ENCODE measurements at places on chromosomes 7 and 10.

GRCh38 chr10:87722716-87723115 lies 63.0 kb downstream of the PAPSS2 start:
- no peak for DNase-seq

- DNase-seq: peak; percentile 57
Observed at GRCh38 chr10:104045151-104046089, 40.3 kb downstream of the COL17A1 start.

DNA sequence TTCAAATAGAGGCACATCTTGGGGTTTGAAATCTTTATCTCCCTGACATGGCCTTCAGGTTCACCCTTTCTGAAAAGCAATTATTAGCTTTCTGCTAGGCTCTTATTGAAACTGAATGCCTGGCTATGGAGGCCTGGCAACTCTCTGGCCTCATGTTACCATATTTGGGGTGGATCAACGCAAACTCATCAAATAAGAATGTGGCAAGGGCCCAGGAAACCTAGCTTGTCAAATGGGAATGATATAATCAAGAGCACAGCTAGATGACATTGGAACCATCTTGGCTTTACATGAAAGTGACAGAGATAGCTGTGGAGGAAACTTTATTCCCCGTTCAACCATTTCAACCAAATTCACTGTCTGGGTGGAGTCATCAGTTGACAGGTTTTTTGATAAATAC lies 202.8 kb upstream of the SMIM30 start:
- no peak for DNase-seq

DNA sequence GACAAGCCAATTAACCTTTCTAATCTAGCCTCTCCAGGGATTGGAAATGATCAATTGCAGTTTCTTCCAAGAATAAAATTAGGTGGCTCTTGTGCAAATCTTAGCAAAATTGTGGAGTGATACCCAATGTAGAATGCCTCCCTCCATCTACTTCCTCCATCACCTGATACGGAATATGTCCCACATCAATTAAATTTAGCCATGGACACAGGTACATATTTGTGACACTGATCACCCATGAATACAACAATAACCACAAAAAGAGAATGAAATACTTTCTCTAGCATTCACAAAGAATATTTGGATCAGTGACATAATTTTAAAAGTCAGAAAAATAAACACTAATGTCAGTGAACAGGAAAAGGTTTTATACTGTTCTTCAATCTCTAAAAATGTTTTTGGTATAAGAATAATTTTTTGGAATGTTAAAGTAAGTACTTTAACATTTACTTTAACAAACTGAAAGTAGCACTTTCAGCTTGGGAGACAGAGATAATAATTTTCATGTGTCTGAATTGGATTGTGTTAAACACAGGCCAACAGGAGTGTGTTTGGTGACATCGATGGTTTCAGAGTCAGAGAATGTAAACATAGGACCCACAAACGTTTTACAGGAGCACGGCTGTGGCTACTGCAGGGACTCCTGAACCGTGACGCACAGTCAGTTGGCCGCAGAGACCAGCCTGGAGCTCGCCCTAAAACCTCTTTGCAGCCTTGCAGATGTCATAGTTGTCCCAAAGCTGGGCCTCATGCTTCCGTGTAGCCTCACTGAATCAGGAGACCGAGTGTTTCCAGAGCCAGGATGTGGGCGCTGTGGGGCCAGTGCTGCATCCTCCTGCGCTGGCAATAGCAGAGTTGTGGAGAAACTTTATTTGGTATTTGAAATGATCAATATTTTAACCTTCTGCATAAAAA lies 7.2 kb downstream of the RBM20 start:
- no peak for DNase-seq

GRCh38 chr10:131706476-131706875 lies 194.3 kb upstream of the PPP2R2D start:
- DNase-seq: no peak

DNA sequence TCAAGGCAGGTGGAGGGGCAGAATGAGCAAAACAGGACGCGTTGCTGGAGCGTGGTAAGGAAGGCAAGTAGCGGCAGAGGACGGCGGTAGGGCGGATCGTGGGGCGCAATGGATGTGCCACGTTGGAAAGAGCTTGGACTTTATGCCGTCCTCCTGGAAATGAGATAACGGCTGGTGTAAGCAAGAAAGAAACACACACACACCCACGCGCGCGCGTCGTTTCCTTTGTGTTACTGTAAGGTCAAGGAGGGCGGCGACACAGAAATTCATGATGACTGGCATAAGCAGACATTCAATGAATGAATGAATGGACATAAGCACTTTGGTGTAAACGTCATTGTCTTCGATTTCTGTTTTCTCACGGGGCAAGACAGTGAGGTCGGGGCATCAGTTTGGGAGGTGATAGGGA lies 683 bp upstream of the ENTPD7 start:
- DNase-seq: peak; percentile 29

DNA sequence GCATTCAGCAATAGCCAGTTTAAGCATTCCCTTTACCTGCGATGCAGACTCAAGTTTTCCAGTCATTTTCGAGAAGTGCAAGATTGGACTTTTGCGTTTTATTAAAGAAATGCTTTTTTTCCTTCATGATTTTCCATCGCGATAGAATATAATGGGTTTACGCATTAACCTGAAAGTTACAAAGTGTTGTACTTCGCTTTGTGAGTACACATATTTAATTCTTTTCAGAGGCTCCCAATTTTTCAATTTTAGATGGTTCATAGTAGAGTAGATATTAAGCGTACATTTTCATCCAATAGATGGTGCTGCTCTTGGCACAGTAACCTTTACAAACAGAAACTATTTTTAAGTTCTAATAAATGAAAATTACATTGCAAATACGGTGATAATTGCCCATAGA lies 1.3 kb downstream of the PTPRZ1 start:
- DNase-seq: no peak

GRCh38 chr7:155583636-155584035 lies 37.3 kb upstream of the CNPY1 start:
- no peak for DNase-seq

- DNase-seq: no peak
Observed at GRCh38 chr7:19097165-19098055, 20.0 kb downstream of the TWIST1 start.

- DNase-seq: no peak
Observed at GRCh38 chr10:115355162-115355760, 262.1 kb downstream of the ATRNL1 start.

DNA sequence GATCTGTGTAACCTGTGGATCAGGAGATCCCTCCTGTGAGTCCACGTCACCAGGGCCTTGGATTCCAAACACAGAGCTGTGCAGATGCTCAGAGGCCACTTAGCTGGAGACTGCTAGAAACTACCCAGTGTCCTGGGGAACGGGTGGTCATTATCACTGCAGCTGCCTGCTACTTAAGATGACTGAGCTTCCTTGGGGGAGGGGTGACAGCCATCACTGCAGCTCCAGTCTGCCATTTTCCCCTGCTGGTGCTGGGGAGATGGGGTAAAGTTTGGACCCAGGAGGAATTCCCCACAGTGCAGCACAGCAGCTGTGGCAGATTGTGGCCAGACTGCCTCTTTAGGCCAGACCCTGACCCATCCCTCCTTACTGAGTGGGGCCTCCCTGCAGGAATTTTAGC lies 78.8 kb upstream of the VOPP1 start:
- no peak for DNase-seq

DNA sequence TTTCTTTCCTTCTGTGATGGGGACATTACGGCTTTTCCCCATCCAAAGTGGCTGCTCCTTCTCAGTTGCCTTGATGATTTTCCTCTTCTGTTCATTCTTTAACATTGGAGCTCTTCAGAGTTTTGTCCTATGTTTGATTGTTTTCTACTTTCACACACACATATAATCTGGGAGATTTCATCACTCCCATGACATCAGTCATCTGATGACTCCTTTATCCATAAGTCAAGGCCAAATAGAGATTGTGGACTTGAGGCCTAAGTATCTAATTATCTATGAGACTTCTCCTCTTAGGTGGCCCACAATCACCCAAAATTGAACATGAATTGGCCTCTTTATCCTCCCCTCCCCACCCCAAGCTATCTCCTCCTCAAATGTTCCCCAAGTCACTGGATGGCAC lies 5.3 kb upstream of the COL1A2 start:
- no peak for DNase-seq

DNA sequence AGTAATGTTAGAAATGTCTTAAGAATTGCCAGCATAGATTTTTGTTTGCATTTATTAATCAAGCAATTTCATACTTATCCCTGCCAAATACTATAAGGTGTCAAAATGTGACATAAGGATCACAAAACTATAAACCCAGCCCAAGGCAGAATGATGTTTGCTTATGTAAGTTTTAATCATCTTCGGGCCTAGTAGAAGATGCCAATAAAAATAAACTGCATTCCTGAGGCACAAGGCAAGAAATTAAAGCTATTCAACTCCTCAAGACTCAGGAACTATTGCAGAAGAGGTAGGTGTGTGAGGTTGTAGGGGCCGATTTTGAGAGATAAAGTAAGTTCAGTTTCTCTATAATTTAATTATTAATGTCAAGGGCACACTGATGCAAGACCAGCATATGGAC lies 189.4 kb upstream of the AHR start:
- no peak for DNase-seq

GRCh38 chr7:79285756-79286155 lies 167.7 kb downstream of the MAGI2 start:
- DNase-seq: no peak

GRCh38 chr7:26691406-26691805 lies 173.0 kb downstream of the SKAP2 start:
- DNase-seq: no peak

- no peak for DNase-seq
Observed at GRCh38 chr10:126502441-126502840, 114.2 kb upstream of the ADAM12 start.

GRCh38 chr7:99127636-99128035 lies 16.3 kb downstream of the SMURF1 start:
- no peak for DNase-seq

DNA sequence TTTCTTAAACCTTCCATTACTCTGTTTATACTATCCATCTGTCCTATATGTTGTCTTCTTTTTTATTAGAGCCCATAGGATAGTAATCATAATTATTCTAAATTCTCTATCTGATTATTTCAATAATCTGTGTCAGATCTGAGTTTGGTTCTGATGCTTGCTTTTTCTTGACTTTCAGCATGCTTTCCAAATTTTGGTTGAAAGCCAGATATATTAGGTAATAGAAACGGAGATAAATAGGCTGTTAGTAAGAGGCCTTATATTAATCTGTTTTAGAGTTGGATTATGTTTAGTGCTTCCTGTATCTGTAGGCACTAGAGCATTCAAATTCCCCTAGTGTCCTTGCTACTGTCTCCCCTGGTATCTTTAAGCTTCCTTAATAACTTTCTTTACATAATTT lies 939.9 kb upstream of the GHITM start:
- DNase-seq: no peak

DNA sequence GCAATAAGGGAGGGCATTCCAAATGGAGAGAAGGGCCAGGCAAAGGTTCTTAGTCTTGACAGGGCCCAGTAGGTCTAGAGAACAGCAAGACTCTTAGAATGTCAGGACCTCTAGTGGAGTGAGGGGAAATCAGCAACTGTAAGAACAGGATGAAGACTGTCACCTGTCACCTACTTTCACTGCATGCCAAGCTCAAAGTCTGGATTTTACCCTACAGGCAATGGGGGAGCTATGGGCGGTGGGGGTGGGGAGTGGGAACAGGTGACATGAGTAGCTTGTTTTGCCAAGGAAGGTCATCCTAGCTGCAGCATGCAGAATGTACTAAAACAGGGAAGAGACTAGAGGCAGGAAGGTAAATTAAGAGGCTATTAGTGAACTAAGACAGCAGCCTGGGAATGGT lies 18.3 kb downstream of the GOT1 start:
- DNase-seq: no peak
